Left cardiac atrium (tissue), 4 donors: ENCODE measurements at places on chromosomes 2 and 18.

- no peak for DNase-seq
Observed at GRCh38 chr18:32242395-32242794, 52.6 kb downstream of the MEP1B start.

DNA sequence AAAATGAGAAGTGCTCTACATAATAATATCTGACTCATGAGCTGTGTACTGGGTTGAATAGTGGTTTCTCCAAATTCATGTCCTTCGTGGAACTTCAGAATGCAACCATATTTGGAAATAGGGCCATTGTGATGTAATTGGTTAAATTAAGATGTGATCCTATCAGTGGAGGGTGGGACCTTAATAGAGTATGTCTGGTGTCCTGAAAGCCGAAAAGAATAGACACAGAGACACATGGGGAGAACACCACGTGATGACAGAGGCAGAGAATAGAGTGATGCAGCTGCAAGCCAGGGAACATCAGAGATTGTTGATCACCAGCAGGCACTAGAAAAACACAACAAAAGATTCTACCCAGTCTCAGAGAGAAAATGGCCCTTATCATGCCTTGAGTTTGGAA lies 310.1 kb downstream of the EXOC6B start:
- no peak for DNase-seq

GRCh38 chr2:241037498-241037897 lies 39.1 kb downstream of the SNED1 start:
- no peak for DNase-seq

GRCh38 chr18:58980991-58981390 lies 116.3 kb downstream of the ZNF532 start:
- DNase-seq, result no peak

- DNase-seq, result no peak
Observed at GRCh38 chr2:232377841-232378734, 463 bp upstream of the ALPP start.

DNA sequence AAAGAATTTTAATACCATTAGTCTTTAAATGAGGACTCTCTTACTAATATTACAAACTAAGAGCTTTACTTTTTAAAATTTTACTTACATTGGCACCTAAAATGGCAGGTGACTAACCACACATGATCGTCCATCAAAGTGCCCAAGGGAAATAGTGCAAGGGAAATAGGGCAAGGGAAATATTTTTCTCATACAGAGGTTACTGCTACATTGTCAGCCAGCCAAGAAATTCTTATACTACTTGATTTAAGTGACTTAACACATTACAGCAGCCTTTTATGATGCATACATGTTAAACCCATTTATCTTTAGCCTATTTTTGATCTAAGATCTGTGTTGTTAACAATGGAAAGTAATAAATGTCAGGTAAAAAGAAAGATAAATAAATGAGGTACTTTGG lies 587.2 kb upstream of the PKDCC start:
- DNase-seq, result no peak

GRCh38 chr2:194166818-194167217 lies 1490.2 kb upstream of the SLC39A10 start:
- DNase-seq, result no peak

GRCh38 chr18:24055009-24055804 lies 40.7 kb downstream of the TTC39C start:
- DNase-seq, result no peak

GRCh38 chr2:173427887-173428668 lies 73.4 kb downstream of the CDCA7 start:
- DNase-seq, result no peak

DNA sequence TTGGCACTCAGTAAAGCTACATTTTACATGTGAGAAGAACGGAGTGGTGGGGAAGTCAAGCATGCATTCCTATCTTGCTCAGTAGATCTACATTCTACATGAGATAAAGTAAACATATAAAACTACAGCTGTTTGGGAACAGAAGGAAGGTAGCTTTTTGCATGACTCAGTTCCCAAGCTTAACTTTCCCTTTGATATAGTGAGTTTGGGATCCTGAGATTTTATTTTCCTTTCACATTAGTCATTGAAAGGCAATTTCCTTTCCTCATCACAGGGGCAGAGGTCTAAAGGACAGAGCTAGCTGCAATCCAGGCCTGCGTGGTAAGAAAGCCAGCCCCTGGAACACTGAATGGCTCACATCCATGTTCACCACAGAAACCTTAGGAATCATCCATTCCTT lies 257.2 kb downstream of the SRBD1 start:
- DNase-seq, result no peak

DNA sequence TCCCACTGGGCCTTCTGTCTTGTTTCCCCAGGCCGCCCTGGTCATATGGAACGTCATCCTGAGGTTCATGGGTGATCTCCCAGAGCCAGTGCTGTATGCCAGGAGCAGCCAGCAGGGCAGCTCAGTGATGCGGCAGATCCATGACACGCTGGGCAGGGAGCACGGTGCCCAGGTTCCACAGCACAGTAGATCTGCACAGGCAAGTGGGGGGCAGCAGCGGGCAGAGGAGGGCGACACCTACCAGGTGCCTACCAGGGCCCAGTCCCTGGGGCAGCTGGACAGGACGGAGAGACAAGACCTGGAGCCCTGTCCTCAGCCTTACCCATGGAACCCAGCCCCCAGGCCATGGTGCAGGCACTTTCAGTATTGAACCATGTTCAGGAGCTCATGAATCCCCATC lies 36.1 kb upstream of the GPR17 start:
- no peak for DNase-seq
